Myocyte (in vitro differentiated cells): ENCODE measurements at places on chromosomes 7 and 10.

- no peak for DNase-seq
Observed at GRCh38 chr7:76196786-76197185, 4.9 kb upstream of the SRRM3 start.

GRCh38 chr7:78620920-78621319, 822.3 kb downstream of the PHTF2 start:
- DNase-seq = peak; percentile 33

DNA sequence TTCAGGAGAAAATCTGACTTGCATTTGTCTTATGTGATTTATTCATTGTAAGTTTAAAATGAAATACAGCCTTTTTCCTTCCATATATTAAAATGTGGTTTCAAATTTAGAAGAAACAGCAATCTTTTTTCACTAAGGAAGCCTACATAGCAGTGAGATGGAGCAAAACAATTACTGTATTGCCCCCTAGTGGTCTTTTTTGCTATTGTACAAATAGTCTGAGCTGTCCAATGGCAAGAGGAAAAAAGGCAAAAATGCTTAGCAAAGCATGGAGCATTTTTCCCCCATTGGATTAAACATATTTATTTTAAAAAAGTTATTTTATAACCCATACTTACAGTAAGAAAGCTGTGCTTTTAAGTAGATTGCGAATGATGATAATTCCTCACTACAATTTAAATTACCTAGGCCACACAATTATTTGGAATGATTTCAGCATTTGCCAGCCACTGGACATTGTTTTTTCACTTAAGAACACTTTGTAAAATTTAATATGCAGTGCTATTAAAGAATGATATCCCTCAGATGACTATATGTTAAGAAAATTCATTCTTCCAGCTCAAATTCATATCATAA, 119.5 kb downstream of the CPED1 start:
- peak; percentile 86 for DNase-seq

GRCh38 chr7:122412883-122413282, 108.3 kb upstream of the FEZF1 start:
- DNase-seq = no peak

GRCh38 chr7:1924258-1924817, 254.3 kb downstream of the ELFN1 start:
- DNase-seq = peak; percentile 79

GRCh38 chr7:106603346-106603745, 57.6 kb downstream of the CCDC71L start:
- no peak for DNase-seq

DNA sequence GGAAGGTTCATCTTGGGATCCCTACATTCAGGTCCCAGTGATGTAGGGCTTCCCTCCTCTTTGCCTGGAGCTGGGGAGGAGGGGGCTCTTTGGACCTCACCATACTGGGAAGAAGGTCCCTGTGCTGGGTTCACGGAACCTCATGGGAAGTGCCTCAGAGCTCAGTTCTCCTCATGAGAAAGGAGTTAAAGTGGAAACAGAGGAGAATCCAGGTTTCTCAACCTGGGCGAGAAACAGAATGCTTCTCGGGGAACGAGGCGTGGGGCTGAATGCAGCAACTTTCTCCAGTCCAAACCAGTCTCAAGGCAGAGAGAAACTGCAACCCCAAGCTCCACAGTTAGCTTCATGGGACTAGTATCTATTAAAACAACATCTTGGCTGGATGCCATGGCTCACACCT, 382.7 kb upstream of the FOXK1 start:
- DNase-seq = no peak

DNA sequence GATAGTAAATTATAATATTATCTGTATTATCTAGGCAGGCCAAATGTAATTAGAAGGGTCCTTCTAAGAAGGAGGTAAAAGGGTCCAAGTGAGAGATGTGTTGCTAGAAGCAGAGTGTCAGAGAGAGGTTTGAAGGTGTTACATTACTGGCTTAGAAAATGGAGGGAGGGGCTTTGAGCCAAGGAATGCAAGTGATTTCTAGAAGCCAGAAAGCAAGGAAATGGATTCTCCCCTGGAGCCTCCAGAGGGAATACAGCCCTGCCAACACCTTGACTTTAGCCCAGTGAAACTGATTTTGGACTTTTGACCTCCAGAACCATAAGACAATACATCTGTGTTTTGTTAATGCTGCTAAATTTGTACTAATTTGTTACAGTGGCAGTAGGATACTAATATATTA, 97.9 kb upstream of the IL6 start:
- DNase-seq = no peak

DNA sequence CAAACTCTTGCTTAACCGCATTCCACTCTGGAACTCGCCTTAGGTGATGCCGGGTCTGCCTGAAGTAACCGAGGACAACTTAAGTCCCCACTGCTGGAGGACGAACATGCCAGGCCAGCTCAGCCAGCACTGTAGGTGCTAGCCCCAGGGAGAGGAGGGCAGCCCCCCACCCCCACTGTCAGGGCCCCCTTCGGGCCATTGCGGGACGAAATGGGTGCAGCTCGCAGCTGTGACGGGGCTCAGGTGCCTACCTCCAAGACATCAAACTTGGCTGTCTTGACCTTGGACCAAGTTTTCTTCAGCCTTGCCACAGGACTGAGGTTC, 60.4 kb downstream of the CSGALNACT2 start:
- no peak for DNase-seq

GRCh38 chr7:6571160-6571779, 6.0 kb upstream of the ZDHHC4 start:
- peak; percentile 9 for DNase-seq

GRCh38 chr7:52917982-52918578, 117.4 kb upstream of the POM121L12 start:
- DNase-seq = no peak

DNA sequence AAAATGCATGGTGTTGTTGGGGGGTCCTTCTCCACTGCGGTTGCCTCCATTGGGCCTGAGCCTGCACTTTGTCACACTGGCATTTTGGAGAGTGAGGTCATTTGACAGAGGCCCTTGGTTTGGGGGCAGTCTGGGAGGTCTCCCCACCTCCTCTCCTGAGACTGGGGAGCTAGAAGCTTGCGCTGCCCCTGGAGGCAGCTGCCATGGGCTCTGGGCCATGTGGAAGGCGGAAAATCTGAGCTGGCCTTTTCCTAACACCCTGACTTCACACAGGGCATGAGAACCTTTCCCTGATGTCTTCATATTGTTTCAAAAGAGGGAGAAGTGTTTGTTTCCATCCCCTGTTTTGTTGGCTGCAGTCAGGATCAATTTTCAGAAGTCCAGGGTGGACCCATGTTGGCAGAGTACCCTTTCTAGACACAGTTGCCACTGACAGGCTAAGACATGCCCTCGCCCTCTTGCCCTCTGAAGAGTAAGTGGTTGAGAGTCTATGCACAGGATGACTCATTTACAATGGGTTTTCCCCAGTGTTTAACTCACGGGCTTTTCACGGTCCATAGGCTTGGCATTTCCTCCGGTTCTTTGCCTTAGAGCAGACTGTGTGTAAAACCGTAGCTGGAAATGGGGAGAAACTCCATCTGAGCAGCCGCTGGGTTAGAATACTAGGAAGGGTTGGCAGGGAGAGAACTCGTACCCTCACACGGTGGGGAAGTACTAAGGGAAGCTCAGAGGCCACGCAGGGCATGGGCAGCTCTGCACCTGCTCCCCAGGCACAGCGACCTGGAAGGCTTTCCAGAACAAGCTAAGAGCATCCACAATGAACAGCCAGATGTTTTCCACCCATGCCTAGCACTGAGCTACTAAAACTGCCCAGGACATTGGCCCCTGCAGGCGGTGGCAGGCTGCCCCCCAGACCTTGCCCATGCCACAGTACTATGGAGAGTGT, 655.0 kb downstream of the SDK1 start:
- peak; percentile 75 for DNase-seq

DNA sequence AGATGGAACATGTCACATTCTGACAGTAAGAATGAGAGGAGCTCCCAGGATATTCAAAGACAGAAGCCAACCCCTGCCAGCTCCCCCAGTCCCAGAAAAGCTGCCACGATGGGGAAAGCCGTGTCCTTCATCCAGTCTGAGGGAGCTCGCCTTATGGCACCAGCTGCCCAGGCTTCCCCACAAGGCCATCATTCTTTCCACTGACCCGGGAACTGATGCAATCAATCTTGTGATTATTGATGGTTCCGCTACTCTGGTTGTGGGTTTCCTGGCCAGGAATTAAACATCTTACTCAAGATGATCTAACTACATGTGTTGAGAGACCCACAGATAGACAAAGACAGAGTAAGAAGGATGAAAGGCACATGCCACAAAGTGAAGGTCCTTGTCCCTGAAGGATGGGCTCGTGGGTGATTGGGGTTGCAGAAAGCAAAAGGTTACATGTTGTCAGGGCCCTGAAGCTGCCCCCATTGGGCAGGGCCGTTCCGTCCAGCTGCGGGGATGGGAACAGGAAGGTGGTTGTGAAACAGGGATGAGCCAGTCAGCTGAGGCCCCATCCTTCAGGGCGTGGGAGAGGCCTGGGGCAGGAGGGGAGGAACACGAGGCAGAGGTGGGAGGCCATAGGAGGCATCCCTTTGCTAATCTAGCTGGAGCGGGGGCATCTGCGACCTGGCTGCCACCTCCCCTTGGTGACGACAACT, 127.6 kb downstream of the OAT start:
- DNase-seq = no peak

DNA sequence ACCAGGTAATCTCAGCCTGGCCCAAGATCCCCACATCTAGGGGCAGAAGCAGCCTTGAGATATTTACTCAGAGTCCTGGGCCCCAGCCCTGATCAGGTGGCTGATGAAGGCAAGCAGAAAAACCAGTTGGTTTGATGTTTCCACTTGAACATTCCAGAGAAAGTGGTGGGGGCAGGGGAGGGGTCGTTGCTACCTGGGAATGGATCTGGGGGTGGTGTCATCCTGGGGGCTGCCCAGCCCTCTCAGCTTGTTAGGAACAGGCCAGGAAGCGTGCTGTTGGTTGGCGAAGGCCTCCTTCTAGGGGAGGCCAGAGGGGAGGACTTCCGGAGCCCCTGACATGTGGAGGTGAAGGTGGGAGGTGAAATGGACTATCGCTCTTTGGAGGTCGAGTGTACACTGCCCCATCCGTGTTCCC, 3.7 kb upstream of the ABHD11 start:
- DNase-seq = no peak

DNA sequence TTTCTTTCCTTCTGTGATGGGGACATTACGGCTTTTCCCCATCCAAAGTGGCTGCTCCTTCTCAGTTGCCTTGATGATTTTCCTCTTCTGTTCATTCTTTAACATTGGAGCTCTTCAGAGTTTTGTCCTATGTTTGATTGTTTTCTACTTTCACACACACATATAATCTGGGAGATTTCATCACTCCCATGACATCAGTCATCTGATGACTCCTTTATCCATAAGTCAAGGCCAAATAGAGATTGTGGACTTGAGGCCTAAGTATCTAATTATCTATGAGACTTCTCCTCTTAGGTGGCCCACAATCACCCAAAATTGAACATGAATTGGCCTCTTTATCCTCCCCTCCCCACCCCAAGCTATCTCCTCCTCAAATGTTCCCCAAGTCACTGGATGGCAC, 5.3 kb upstream of the COL1A2 start:
- DNase-seq = no peak

DNA sequence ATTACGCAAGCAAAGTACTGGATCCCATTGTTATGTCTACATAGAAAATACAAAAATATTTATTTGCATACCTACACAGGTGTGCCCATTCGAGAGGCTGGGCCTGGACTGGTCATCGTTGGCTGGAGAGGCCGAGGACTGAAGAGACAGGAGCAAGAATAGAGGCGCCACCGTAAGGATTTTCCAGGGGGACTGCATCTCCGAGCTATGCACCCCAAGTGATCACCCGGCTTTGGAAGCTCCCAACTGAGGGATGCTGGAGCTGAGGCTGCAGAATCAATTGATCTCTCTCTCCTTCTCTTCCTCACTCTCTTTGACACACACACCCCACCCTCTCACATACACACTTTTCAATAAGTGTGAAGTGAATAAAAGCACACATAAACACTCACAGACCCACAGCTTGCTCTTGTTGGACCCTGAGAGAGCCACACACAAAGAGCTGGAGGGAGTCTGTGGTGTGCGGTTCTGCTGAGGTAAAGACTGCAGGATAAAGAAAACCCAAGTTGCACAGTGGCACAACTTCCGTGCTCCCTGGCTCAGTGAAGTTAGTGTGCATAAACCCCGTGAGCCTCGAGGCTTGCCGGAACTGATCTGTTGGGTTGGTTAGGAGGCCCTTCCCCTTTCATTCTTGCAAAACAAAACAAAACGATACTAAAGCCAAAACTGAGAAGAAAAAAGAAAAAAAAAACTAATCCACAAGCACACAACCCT, at the start of gene AOAH:
Gene AOAH, minus strand, starts transcription at position 544 of the 714 bp plus-strand sequence. Its CDS starts 346 bp downstream, at position 198.
- DNase-seq = no peak

GRCh38 chr10:86603256-86603655, 51.1 kb upstream of the OPN4 start:
- DNase-seq = peak; percentile 67

DNA sequence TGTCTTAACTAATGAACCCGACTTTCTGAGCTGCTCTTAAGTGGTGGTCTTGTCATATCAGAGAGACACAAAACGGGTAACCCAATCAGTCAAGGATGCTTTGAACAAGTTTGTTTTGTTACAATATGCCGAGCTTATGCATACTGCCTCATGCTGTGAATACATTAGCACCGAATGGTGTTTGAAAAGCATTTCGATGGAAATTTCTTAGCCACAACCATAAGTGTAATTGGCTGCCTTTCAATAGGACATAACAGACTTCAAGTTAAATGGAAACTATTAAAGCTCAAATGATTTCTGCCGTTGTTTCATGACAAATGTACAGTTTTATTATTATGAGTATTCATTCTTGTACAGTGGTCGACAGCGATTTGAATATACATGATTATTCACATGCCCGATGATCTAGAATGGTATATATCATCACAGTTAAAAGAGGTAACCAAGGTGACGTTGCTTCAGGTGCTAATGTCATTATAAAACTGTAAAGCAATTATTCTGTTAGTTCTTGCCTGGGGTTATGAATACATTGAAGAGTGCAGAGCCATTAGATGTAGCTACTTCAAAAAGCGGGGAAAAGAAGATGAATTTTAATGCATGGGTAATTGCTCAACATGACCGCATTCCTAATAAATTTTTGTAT, 118.8 kb downstream of the EBF3 start:
- DNase-seq = no peak

- DNase-seq = no peak
Observed at GRCh38 chr7:120677535-120677934, 180.4 kb downstream of the TSPAN12 start.

- no peak for DNase-seq
Observed at GRCh38 chr10:103692952-103693811, 162.2 kb downstream of the SH3PXD2A start.

- DNase-seq = no peak
Observed at GRCh38 chr10:101120884-101121653, 10.0 kb upstream of the TLX1 start.

DNA sequence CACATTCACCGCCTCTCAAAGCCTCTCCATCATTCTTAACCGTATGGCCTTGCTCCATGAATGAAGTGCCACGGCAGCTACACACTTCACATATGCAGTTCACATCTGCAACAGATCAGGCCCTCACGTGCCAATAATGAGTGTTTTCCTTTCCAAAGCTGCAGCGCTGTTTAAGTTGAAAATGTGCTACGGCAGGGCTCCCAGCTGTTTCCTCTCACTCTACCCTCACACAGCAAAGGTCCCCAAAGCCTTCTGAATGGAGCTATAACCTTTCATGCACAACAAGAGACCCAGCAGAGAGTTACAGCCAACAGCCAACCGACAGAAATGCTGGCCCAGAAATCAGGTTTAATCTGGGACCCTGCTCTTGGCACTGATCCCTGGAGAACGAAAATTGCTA, 236.1 kb downstream of the ELMO1 start:
- DNase-seq = no peak

- DNase-seq = no peak
Observed at GRCh38 chr7:159061209-159061608, 83.5 kb downstream of the VIPR2 start.
